ENCODE measurements at places on chromosomes 16 and 17.
A peak's percentile ranks its signal among the peaks of the same experiment; 100 is the strongest.

- DNase-seq: no peak
Observed at GRCh38 chr16:57091975-57092785, at the start of gene CPNE2. CPNE2 (plus strand) TSS chr16:57092583; CDS start chr16:57110743, 18,160 bp downstream.

GRCh38 chr17:62870030-62870541, 62.0 kb upstream of the MARCHF10 start:
- no peak for DNase-seq

- no peak for DNase-seq
Observed at GRCh38 chr17:44307387-44308186, 814 bp upstream of the RUNDC3A start.

DNA sequence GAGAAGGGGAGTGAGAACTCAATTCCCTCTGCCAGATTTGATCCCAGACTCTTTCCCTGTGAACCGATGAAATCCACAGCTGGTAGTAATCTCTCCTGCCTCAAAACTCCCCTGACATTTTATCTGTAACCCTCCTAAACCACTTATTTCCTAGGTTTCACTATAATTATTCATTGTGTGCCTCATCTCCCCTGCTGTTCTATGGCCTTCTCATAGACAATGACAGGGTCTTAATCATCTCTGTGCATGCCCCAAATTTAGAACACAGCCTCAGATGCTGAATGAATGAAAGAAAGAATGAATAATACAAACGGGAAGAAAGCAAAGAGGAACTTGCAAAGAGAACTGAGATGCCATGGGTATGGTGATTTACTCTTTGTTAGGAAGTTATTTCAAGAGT, 451.1 kb downstream of the HS3ST3B1 start:
- DNase-seq: no peak

- no peak for DNase-seq
Observed at GRCh38 chr16:11602321-11602720, 15.6 kb upstream of the LITAF start.

DNA sequence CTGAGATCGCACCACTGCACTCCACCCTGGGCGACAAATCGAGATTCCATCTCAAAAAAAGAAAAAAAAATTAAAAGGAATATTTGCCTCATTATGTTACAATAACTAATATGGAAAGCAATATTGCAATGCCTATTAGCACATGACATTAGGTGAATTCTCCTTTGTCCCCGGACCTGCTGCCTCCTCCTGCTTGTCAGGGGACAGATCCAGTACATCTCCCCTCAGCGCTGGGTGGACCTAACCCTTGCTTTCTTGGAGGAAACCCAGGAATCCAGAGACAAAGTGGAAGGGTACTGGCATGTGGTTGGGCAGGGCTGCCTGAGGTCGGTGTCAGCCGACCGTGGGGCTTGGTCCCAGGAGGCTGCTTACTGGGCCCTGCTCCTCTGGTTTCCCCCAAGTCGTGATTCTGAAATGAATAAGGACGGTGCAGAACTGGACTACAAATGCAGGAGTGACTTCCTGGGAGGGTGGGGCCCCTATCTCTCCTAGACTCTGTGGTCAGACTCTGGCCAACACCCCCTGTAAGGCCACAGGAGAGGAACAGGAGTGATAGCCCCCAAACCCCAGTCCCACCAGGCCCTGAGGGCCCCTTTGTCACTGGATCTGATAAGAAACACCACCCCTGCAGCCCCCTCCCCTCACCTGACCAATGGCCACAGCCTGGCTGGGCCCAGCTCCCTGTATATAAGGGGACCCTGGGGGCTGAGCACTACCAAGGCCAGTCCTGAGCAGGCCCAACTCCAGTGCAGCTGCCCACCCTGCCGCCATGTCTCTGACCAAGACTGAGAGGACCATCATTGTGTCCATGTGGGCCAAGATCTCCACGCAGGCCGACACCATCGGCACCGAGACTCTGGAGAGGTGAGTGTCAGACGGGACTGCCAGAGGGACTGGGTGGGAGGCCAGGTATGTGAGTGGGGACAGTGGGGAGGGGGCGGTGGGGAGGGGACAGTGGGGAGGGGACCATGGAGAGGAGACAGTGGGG, at the start of gene HBZ:
Gene HBZ, plus strand, starts transcription at position 504 of the 988 bp plus-strand sequence. Its CDS starts 266 bp downstream, at position 770.
- no peak for DNase-seq

DNA sequence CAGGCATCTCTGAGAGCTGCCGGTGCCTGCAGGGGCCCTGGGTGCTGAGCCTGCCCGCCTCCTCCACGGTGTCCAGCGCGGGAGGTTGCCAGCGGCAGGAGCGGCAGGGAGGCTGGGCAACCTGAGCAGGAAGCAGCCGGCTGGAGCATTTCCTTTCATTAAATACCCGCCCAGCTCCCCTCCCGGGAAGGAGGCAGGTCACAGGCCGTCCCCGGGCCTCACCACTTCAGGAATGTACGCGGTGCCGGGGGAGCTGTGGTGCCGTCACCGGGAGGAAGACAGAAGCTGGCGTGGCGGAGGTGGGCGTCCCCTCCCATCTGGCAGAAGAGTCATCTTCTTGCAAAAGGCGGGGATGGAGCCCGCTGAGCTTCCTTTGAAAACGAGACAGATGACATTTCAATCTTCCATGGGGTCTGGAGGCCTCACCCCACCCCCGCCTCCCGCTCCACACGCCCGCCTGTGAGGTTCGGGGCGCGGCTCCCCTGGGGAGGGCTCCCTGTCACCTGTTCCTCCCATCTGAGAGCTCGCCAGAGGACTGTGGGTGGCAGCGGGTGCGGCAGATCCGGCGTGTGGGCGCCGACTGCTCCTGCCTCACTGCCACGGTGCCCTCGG, 16.0 kb downstream of the SOX8 start:
- peak; percentile 45 for DNase-seq

GRCh38 chr16:74651841-74652240, 14.8 kb downstream of the RFWD3 start:
- DNase-seq: no peak

GRCh38 chr16:10729104-10730048, 14.3 kb upstream of the NUBP1 start:
- DNase-seq: no peak

All from stimulated activated CD8-positive, alpha-beta memory T cell treated with anti-CD3 and anti-CD28 coated beads, Interleukin-2, amount 100 ng/mL, for 1 hour (primary cell).